ENCODE measurements at places on chromosomes 1 and 21.

- no peak for DNase-seq
Measured at GRCh38 chr1:116881879-116882520, 27.7 kb upstream of the PTGFRN start.

- no peak for DNase-seq
Measured at GRCh38 chr21:17660862-17661261, 48.2 kb upstream of the BTG3 start.

GRCh38 chr21:45033791-45034555 lies 40.4 kb upstream of the ADARB1 start:
- no peak for DNase-seq

DNA sequence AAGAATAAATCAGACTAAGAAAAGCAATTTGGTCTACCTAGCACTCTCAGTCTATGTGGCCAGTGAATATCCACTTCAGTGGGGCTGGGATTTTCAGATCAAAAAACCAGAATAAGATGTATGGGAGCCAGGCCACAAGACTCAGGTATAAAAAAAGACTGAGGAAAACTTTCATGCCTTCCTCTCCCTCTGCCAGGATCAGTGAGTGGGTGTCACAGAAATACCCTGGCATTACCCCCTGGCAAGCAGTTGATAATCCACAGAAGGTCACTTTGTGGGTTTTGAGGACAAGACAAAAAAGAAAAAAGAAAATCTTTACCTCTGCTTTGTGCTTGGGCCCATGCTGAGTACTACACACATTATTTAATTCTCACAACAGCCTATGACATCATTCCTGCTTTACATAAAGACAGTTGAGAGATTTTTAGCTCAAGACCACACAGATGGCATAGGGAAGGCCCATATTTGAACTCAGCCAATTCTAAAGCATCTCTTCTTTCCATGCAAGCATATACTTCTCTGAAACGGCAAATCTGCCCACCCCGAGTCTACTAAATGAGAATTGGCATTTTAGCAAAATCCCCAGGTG lies 57.6 kb downstream of the DESI2 start:
- DNase-seq = no peak

DNA sequence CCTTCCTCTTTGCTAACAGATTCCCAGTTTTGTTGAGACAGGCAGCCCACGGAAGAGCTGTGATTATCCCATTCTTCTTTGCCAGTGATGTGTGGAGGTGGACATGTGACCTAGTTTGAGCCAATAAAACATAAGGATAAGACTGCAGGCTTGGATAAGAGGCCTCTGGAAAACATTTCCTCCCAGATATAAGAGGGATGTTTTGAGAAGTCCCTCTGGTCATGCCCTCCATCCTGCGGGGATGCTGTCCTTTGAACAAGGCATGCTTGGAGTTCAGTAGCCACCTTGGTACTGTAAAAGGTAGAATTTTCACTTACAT lies 155.7 kb downstream of the TM2D1 start:
- no peak for DNase-seq

- no peak for DNase-seq
Measured at GRCh38 chr1:170494369-170494768, 37.6 kb upstream of the GORAB start.

- no peak for DNase-seq
Measured at GRCh38 chr1:76543495-76543894, 323.8 kb upstream of the ST6GALNAC5 start.

- DNase-seq = no peak
Measured at GRCh38 chr1:67564193-67564592, 120.8 kb upstream of the GADD45A start.

DNA sequence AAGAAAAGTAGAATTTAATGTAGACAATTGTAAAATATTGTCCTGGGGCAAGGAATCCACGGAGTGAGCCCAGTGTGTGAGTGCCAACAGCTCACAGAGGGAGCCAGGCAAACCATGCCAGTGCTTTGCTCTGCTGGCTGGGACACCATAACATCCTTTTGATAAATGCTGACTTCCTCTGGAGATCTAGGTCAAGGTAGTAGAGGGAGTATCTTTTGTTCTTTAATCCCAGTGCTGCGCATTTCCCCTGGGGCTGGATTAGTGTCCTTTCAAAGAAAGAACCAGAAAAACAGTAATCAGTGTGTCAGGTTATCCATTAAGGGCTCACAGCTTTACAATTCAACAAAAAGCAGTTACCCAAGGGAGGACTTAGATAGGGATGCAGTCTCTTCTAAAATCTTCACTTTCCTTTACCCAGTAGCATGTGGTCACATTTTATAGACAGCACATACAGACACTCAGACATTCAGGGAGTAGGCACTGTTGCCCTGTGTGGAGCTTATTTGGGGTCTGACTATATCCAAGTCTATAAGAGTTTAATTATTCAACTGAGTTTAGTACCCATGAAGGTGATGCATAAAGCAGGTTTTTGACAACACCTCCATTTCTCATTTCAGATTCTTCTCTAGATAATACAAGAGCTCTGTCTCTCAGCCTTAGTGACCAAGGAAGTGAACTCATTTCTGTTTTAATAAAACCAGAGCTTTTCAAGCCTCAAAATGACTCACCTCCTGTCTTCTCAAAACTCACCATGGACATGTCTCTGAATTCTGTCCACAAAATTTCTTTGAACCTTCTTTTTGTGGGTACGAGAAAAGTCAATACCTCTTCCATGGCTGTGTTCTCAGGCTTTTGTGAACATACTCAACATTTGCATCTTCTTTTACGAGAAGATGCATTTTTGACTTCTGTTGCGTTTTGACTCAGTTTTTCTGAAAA lies 215.3 kb downstream of the BRINP2 start:
- DNase-seq = no peak

DNA sequence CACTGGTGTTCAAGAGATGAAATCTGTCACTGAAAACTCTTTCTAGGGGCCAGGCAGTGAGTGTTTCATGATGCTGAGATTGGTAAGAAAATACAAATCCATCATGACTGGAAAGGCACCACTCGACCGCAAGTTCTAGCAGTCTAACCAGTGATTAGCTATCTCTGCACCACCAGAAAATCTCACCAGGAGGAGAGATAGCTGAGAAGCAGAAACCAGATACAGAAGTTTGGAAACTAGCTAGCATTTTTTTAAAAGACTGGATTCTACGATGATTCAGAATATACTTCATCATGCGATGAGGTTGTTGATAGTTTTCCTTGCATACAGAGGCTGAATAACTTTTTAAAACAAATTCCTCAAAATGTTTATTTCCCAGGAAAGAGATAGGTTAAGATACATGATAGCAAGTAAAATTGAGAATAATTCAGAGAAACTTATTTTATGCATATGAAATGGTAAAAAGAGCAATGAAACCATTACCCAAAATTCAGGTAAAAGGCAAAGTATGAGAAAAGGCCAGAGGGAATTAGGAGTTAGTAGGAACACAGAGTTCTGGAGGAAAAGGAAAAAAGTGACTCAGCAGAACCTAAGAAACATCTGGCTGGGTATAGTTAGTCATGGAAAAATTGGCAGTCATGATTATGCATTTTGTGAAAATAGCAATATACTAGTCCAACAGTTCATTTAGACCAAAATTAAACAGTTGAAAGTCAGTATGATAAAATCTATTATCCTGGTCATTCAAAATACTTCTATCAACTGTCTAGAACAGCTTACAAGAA lies 3.3 kb upstream of the F3 start:
- no peak for DNase-seq

DNA sequence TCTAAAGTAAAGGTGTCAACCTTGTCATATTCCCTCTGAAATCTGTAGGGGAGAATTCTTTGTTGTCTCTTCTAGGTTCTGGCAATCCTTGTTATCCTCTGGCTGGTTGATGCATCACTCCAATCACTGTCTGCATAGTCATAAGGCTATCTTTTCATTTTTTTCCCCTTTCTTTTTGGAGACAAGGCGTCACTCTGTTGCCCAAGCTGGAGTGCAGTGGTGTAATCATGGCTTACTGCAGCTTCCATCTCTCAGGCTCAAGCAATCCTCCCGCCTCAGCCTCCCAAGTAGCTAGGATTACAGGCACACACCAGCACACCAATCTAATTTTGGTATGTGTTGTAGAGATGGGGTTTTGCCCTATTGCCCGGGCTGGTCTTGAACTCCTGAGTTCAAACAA lies 12.9 kb downstream of the DPYD start:
- DNase-seq = no peak

DNA sequence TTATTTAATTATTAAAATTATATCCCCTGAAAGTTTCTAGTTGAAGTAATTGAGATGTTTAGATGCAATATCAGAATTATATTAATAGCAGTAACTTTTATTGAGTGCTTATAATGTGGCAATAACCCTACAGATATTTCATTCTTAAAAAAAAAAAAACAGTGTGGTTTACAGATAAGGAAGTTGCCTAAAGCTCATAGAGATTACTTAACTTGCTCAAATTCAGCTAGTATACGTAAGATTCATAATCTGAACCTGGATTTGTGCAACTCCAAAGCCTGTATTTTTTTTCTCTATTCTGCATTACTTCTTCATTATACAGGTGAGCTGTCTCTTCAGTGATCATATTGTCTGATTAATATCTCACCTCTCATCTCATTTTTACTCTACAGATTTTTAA lies 156.0 kb upstream of the PTBP2 start:
- DNase-seq = no peak

DNA sequence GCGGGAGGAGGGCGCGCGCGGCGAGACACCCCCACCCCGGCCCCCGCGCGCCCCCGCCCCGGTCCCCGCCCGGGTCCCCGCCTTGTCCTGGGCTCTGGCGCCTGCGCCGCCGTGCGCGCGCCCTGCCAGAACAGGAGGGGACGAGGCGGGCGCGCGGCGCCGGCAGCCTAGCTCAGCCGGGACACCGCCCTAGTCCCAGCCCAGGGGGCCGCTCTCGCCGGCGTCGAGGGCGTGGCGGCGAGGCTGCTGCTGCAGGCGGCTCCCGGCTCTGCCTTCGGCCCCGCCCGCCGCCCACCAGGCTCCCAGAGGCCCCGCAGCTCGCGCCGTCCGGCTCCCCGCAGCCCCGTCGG lies at the start of gene RCAN3:
RCAN3 (plus strand) TSS at position 128 of the 350 bp plus-strand sequence. CDS start 11,537 bp downstream, outside the sequence.
- peak; percentile 62 for DNase-seq

DNA sequence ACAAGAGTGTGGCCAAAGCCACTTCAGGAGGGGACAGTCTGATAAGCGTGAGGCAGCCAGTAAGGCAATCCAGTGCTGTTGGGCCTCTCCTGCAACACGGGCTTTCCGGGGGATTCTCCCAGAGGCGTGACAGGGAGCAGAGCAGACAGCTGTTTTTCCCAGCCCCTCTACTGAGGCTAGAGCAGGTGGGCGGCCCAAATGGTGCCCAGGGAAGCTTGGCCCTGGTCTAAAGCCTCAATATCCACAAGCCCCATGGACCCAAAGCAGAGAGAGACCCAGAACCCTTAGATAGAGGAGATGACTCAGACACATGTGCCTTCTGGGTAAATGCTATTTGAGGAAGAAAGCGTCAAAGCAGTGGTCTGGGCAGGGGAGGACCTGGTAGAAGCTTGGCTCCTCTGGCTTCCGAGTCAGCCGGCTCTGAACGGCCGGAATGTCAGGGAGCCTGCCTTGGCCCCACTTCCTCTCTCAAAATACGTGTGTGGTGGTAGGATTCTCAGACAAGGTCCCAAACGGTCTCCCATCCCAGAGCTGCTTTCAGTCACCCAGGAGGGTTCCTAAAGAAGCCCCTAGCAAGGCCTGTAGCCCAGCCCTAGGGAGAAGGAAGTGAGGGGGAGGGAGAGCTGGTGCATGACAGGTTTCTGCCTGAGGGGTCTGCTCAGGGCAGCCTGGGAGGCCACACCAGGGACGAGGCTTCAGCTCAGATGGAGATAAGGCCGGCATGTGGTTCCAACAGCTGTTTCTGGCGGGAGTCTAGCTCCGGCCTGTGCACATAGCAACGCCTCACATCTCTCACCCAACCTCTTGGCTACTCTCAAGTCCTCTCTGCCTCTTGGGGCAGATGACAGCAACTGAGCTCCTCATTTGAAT lies 28.8 kb downstream of the PIK3C2B start:
- DNase-seq = no peak

DNA sequence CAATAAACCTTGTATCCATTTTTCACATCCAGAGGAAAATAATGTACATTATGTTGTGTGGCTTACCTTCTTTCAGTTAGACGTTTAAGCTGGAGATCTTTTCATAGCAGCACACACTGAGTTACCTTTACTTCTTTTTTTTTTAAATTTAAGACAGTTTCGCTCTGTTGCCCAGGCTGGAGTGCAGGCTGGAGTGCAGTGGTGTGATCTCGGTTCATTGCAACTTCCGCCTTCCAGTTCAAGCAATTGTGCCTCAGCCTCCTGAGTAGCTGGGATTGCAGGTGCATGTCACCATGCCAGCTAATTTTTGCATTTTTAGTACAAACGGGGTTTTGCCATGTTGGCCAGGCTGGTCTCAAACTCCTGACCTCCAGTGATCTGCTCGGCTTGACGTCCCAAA lies 7.4 kb upstream of the CAMTA1 start:
- DNase-seq = no peak

DNA sequence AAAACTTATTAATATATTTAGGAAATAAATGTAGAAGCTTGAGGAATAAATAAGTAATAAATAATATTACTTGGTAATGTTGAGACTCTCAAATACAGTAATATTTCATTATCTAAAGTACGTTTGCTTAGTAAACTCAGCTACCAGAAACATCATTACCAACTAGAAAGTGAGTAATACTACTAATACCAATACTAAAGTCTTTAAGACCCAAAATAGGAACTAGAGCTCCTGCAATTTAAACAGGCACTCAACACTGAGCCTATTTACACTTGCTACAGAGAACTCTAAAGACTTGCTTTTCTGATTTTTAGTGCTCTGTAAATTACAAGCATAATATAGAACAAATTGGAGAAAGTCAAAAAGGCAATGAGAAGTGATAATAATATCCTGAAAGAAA lies 13.5 kb upstream of the C1orf105 start:
- no peak for DNase-seq

DNA sequence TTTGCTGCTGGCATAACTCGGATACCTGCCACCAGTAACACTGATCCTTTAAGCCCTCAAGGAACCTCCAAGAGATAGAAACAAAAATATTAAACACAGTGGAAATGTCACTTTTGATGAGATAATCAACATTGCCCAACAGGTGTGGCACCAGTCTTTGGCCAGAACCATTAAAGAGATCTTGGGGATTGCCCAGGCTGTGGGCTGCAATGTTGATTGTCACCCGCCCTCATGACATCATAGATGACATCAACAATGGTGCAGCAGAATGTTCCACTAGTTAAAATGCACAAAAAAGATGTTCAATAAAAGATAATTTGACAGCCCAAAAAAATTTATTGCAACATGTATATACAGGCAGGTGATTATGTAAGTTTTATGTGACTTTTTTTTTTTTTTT lies 20.2 kb upstream of the ZMYM1 start:
- no peak for DNase-seq

- DNase-seq = no peak
Measured at GRCh38 chr1:26094076-26094669, 17.5 kb upstream of the PDIK1L start.

DNA sequence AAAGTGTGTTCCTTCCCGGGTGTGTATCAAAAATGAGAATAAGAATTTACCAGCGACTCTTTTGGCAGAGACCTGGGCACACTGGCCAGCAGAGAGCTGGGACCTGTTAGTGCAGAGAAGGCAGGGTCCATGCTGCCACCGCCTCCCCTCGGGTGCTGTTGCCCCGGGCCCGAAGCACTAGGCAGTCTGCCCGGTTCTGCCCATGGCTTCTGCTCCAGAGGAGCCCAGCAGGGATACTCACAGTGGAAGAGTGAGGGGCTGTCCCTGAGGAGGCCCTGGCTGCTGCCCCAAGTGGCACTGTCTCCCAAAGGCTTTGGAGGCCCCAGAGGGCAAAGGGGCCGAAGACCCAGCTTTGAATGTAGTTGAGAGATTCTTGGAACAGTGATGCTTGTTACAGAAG lies 80.5 kb downstream of the MIS18A start:
- no peak for DNase-seq

GRCh38 chr1:50047916-50048694 lies 24.4 kb upstream of the AGBL4 start:
- no peak for DNase-seq
